Stimulated activated CD4-positive, alpha-beta T cell treated with anti-CD3 and anti-CD28 coated beads, Interleukin-15, amount 100 ng/mL, for 1 hour (primary cell): ENCODE measurements at places on chromosomes 1 and 21.

DNA sequence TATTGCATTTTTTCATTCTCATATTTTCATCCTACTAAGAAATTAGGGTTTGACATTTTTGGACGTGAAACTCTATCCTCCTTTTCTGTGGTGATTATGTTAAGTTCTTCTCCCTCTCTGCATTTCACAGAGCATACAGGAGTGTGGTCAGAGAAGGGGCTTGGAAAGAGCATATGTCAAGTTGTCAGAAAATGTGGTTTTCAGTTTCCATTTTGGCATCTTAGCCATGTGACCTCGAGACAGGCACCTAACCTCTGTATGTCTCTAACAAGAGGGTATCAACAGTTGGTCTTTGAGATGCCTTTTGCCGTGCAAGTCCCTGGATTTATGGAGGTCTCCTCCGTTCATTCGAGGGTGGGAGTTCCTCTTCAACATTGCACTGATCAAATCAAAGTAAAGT is 140.7 kb downstream of the CYYR1 start:
- no peak for DNase-seq

DNA sequence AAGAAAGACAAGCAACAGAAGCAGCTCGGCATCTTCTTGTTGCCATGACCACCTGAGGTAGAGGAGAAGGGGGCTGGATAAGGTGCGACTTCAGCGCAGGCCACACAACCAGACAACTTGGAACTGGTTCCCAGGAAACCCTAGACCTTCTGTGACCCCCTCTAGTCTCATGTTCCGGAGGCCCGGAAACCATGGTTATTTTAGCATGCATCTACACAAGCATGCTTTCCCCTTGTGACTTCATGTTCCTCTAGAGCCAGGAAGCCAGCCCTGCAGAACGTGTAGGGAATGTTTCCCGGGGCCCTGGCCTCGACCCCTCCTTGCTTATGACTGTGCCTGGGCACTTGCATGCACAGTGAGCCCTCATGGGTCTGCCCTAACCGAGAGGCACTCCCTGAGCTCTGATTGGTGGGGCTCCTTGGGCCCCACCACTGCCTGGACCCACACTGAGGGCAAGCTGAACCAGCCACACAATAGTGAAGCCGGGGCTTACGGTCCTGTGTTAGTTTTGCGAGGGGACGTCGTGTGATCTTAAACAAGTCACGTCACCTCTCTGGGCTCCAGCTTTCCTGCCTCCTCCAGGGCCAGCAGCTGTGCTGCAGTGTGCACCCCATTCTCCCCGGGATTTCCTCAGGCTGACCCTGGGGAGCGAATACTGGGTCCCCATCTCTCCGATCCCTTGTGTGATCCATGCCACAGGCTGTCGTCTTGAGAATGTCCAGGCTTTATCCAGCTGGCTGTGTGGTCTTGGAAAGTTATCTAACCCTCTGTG is 12.0 kb upstream of the MX2 start:
- no peak for DNase-seq

GRCh38 chr1:246969621-246970020 is 37.9 kb upstream of the AHCTF1 start:
- no peak for DNase-seq

GRCh38 chr21:42970946-42971653 is 3.3 kb upstream of the PKNOX1 start:
- DNase-seq, result no peak

DNA sequence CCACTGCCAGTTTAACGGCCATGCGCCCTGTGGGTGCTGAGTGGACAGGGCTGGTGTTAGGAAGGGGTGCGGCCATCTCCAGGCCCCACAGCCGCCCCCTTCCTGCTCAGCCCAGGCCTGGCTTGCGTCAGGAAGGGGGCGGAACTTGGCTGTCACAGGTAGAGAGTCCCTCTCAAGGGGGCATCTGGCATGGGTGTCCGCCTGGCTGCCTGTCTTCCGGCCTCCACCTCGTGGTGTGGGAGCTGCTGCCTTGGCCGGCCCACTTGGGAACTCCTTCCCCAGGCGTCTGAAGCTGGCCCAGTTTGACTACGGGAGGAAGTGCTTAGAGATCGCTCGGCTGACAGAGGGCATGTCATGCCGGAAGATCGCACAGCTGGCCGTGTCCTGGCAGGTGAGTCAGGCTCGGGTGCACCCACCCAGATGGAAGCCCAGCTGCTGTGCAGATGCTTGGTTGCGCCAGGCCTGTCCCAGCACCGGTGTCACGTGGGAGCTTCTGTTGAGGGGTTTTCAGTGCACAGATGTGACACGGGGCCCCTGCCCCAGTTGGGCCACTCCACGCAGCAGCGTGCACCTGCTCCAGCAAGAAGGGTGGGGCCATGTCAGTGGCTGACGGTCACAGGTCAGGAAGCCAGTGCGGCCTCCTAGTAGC is 9.1 kb upstream of the ATAD3B start:
- no peak for DNase-seq

GRCh38 chr1:201142849-201143725 is 11.2 kb downstream of the TMEM9 start:
- no peak for DNase-seq

- DNase-seq, result no peak
These were observed 76.8 kb downstream of the POU2F1 start for GRCh38 chr1:167297222-167298214.

- no peak for DNase-seq
These were observed 113.0 kb downstream of the OSBPL9 start for GRCh38 chr1:51729824-51730301.

DNA sequence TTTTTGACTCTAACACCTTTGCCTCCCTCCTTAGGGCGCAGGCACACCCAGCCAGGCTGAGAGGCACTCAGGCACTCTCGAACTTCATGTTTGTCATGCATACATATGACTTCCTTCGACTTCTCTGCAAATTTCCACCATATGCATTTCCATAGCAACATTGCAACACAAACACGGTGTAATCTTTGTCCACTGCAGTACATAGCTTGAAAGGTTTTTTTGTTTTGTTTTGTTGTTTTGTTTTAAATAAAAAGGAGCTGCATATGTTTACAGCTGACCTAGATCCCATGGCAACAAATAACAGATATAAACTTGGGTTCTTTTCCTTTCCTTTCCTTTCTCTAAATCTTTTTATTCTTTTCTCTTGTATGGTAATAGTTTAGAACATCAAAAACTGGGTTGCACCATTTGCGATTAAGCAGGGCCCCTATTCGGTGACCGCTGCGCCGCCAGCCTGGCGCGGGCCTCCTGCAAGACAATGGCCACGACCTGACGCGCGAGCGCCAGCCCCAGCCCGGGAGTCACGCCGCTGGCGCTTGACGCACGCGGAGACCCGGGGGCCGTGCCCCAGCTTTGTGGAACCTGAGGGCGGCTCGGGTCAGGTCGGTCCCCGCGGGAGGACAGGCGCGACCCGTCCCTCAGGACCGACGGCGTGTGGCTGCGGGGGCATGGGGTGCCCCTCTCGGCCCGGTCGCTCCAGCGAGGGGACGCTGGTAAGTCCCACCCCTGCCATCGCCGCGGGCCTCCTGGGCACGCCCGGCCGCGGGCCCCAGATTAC is 35.2 kb downstream of the CCN1 start:
- DNase-seq, result no peak

DNA sequence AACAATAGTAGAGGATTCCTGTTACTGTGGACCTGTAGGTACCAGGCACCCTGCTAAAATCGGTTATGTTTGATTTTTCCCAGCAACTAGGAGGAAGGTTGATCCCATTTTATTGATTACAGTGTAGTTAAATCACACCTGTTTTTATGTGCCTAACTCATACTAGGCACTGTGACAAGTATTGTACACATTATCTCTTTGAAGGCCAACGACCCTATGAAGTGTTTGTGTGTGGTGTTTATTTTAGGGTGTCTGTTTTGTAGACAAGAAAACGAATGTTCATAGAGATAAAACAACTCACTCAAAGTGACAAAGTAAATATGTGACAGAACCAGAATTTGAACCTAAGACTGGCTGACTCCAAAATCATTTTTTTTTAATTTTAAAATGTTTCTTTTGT is 49.5 kb downstream of the FGGY start:
- no peak for DNase-seq

DNA sequence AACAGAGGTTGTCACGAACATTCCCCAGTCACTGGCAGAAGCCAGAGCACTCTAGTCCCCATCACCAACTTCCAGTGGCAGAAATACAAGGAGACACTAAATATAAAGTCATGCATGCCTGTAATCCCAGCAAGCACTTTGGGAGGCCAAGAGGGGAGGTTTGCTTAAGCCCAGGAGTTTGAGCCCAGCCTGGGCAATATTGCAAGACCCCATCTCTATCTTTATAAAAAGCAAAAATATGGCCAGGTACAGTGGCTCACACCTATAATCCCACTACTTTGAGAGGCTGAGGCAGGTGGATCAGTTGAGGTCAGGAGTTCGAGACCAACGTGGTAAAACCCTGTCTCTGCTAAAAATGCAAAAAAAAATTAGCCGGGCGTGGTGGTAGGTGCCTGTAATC is 6.4 kb downstream of the CYB5RL start:
- no peak for DNase-seq

DNA sequence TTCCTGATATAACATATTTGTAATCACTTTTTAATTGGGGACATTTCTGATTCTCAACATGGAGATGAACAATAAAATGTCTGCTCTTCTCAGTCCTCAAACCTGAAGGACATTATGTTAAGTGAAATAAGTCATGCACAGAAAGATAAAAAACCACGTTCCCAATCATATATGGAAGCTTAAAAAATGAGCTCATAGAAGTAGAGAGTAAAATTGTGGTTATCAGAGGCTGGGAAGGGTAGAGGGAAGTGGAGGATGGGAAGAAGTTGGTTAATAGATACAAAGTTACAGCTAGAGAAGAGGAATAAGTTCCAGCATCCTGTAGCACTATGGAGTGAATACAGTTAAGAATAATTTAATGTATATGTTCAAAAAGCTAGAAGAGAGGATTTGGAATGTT is 1.5 kb upstream of the CD48 start:
- DNase-seq, result no peak

- DNase-seq, result no peak
These were observed 80.1 kb downstream of the STUM start for GRCh38 chr1:226628612-226629155.

DNA sequence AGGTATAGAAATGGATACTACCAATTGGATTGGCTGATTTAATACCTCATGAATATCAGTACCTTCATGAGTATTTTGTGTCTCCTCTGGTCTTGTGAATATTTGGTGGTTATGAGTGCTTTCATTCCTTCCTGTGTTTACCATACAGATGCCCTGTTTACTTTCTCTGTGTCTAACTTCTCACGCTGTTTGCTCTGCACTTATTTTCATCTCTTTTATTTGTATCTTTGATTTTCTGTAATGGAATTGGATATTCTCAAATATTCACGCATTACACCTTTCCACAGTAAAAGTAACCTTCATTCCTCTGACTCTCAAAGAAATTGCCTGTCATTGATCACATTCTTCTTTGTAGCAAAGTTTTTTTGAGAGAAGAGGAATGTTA is 16.8 kb downstream of the CNST start:
- no peak for DNase-seq

- no peak for DNase-seq
These were observed 140.7 kb upstream of the VAMP3 start for GRCh38 chr1:7630378-7630777.

DNA sequence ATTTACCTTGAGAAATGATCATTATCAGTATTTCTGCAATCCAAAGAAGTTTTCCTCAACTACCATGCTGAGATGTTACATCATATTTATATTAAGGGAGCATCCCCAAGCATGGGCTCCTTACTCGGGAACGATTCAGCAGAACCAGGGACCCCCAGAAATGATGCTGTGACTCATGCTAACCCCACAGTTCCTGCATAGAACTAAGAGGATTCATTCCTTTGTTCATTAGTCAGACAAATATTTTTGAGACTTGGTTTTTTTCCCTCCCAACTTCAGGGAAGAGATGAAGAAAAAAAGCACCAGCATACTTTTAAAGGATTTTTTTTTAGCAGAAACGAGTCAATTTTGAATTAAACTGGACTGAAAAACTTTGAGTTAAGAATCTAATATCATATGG is 49.2 kb upstream of the COL24A1 start:
- DNase-seq, result no peak

DNA sequence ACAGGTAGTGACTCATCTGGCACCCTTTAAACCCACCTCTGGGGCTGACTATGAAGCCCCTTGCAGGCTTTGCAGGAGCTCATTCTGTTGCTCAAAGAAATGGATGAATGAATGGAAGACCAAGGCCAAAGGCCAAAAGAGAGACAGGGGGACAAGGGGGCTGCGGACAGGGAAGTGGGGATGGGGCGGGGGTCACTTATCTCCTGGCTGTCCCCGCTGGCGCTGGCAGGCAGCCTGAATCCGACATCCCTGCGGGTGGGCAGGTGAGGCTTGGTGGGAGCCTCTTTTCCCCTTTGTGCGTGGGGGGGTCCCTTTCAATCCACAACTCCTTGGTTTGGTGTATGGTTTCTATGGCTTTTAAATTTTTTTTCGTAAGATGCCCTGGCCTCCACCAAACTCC is 239.6 kb upstream of the C1orf174 start:
- no peak for DNase-seq

GRCh38 chr1:98919211-98919610 is 85.5 kb downstream of the PLPPR5 start:
- DNase-seq, result no peak

DNA sequence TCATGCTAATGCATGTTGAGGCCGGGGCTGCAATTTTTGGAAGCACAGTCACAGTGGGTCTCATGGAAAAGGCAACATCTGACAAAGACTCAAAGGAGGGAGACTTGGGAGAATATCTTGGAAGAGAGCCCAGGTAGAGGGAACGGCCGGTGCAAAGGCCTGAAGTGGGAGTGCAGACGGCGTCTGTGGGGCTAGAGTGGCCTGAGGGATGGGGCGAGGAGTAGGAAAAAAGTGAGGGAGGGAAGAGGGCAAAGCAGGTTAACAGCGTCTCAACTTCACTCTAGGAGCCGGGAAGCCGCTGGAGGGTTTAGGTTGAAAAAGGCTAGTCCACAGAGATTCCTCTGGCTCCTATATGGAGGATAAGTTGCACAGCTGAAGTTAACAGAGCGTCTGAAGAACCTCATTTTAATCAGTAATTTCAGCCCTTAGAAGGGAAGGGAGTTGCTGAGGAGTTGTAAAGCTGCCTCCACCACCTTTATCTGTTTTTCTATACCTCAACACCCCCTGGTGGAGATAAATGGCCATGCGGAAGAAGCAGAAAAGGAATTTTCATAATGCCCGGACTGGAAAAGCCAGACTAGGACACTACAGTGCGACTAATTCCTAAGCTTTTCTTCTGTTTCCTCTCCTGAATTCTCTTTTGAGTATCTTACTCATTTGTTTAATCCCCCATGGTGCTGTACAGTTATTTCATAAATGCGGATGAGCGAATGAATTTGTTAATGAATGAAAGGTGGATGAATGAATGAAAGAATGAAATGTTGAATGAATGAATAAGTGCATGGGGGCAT is 78.7 kb upstream of the ZNF281 start:
- no peak for DNase-seq

- no peak for DNase-seq
These were observed 49.4 kb upstream of the CD34 start for GRCh38 chr1:207960346-207960745.

- no peak for DNase-seq
These were observed 14.2 kb upstream of the SLC44A3 start for GRCh38 chr1:94805912-94806311.
